ENCODE measurements at places on chromosomes 16 and 17. TPM values are rescaled to one million over a fixed set of nuclear protein-coding genes. Genes with fewer than 3 reads are reported as not detected.

DNA sequence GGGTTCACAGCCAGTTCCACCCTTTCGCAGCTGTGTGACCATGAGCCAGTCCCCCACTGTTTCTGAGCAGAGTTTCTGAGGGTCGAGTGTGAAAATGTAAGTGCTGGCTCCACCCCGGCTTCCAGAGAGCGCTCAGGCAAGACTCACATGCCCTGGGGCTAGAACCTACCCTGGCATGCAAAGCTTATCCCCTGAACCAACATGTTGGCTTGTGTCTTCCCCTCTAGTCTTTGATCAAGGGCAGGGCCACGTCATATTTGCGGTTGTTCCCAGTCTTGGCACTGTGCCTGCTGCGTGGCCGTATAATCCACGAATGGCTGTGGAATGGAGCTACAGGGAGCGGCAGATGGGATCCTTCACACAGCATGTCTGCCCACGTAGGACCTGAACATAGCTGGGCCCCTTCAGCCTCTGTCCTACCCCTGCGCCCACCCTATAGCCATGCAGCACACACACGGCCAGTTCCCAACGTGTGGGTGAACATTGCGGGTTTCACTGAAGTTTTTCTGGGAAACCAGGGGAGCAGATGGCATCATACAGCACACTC lies 84.8 kb downstream of the MRM1 start:
- no peak overlapping the region for H3K4me3 ChIP-seq
- no peaks in the 10 kb centered on the region for H3K36me3 ChIP-seq
- DNase-seq, result no peak
- H3K27ac ChIP-seq, result no peak overlapping the region
- H3K27me3 ChIP-seq, result no peaks in the 10 kb centered on the region
- no peaks in the 10 kb centered on the region for H3K4me1 ChIP-seq

GRCh38 chr17:46773221-46773605 lies 45.3 kb downstream of the WNT3 start:
- H3K4me3 ChIP-seq, result no peak overlapping the region
- no peak overlapping the region for H3K27ac ChIP-seq
- H3K4me1 ChIP-seq, result no peaks in the 10 kb centered on the region
- no peaks in the 10 kb centered on the region for H3K27me3 ChIP-seq

- no peak overlapping the region for H3K4me3 ChIP-seq
- H3K36me3 ChIP-seq, result no peaks in the 10 kb centered on the region
- peak overlapping the region; percentile 59 for H3K27ac ChIP-seq
These were observed 4.3 kb upstream of the MYL4 start for GRCh38 chr17:47204722-47205418.

DNA sequence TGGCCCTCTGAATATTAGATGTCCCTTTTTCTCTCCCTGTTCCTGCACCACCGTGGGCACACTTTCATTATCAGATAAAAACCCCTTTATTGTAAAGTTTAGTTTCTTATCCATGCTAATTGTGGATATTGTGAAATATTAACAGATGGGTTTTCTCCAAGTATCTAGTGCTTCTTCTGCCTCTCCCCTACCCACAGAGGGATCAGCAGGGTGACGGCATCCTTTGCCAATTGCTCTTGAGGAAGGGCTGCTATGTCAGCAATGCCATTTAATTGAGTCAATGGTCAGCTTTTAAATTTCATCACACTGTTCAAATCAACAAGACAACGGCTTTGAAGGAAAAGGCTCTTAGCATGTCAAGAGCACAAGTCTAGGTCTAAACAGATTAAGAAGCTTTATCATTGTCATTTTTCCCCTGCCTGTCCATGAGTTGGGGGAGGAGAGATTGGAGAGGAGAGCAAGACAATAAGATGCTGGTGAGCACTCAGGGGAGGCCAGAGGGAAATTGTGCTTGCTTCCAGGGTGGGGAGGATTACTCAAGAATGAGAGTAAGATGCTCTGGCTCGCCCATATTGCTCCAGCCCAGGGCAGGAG lies 443.0 kb upstream of the CCL2 start:
- H3K4me1 ChIP-seq, result no peaks in the 10 kb centered on the region
- DNase-seq, result no peak
- H3K36me3 ChIP-seq, result no peaks in the 10 kb centered on the region
- no peaks in the 10 kb centered on the region for H3K27me3 ChIP-seq
- no peak overlapping the region for H3K4me3 ChIP-seq
- H3K27ac ChIP-seq, result no peak overlapping the region

DNA sequence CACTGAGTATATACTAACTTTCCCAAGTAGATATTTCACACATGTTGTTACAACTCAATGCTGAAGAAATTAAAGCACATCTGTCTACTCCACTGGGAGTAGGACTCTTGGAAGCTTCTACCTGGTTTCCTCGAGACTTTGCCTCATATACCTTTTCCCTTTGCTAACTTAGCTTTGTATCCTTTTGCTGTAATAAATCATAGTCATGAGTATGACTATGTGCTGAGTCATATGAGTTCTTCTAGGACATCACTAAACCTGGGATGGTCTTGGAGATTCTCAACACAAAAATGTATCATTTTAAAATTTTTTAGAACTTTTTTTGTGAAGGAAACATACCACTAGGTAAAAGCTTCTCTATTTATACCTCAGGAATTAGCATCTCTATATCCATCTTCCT lies 39.8 kb downstream of the ABCA5 start:
- no peak for DNase-seq
- no peak overlapping the region for H3K4me3 ChIP-seq
- H3K27me3 ChIP-seq, result no peaks in the 10 kb centered on the region
- no peak overlapping the region for H3K27ac ChIP-seq
- H3K36me3 ChIP-seq, result no peaks in the 10 kb centered on the region

GRCh38 chr17:45241328-45242028 lies 19.8 kb downstream of the FMNL1 start:
- H3K36me3 ChIP-seq, result no peaks in the 10 kb centered on the region
- H3K27me3 ChIP-seq, result peaks cover 39% of the 10 kb centered on the region
- DNase-seq, result no peak
- no peak overlapping the region for H3K27ac ChIP-seq

- H3K4me3 ChIP-seq, result no peak overlapping the region
- H3K27ac ChIP-seq, result peak overlapping the region; percentile 36
- H3K36me3 ChIP-seq, result peaks cover 91% of the 10 kb centered on the region
- H3K4me1 ChIP-seq, result peaks cover 11% of the 10 kb centered on the region
These were observed 23.2 kb downstream of the DYNC1LI2 start for GRCh38 chr16:66728117-66728787.

DNA sequence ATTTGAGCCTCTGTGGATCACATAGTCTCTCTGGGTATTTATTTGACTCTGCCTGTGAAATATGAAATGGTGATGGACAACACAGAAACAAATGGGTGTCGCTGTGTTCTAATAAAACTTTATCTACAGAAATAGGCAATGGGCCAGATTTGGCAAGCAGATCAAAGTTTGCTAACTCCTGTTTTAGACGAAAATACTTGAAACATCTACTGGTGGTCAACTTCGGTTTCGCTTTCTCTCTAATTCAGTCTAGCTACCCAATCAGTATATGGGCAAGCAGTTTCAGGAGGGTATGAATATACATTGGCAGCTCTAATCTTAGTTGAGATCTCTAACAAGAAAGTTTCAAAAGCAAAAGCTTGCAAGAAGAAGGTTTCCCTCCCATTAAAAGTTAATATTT lies 60.1 kb upstream of the DYNLRB2 start:
- no peak overlapping the region for H3K27ac ChIP-seq
- DNase-seq, result no peak
- H3K27me3 ChIP-seq, result no peaks in the 10 kb centered on the region
- no peaks in the 10 kb centered on the region for H3K36me3 ChIP-seq
- no peaks in the 10 kb centered on the region for H3K4me1 ChIP-seq
- H3K4me3 ChIP-seq, result no peak overlapping the region

GRCh38 chr17:77266891-77267341 lies 126.1 kb downstream of the SEC14L1 start:
- H3K27ac ChIP-seq, result no peak overlapping the region
- no peak for DNase-seq
- H3K27me3 ChIP-seq, result no peaks in the 10 kb centered on the region
- no peaks in the 10 kb centered on the region for H3K36me3 ChIP-seq

DNA sequence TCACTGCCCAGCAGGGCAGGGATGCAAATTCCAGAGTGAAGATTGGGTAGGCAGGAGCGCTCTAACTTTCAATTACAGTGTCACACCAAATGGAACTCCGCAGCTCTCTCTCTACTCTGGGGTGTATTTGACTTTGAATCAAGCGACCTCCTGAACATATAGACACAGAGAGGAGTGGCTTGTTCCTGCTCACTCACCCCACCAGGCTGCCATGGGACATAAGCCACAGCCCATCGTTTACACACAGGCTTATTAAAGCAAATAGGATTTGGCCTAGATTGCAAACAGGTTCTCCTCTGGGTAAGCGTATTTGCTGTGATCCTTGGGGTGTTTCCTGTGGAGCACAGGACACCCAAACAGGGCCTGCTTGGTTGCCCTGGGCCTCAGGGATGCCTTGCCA lies 281.6 kb upstream of the CCL2 start:
- no peaks in the 10 kb centered on the region for H3K4me1 ChIP-seq
- H3K27me3 ChIP-seq, result no peaks in the 10 kb centered on the region
- no peak for DNase-seq
- no peaks in the 10 kb centered on the region for H3K36me3 ChIP-seq

- DNase-seq, result no peak
- no peak overlapping the region for H3K4me3 ChIP-seq
- no peaks in the 10 kb centered on the region for H3K4me1 ChIP-seq
- H3K27ac ChIP-seq, result no peak overlapping the region
- H3K36me3 ChIP-seq, result no peaks in the 10 kb centered on the region
- no peaks in the 10 kb centered on the region for H3K27me3 ChIP-seq
These were observed 68.3 kb upstream of the GCSH start for GRCh38 chr16:81164481-81164880.

DNA sequence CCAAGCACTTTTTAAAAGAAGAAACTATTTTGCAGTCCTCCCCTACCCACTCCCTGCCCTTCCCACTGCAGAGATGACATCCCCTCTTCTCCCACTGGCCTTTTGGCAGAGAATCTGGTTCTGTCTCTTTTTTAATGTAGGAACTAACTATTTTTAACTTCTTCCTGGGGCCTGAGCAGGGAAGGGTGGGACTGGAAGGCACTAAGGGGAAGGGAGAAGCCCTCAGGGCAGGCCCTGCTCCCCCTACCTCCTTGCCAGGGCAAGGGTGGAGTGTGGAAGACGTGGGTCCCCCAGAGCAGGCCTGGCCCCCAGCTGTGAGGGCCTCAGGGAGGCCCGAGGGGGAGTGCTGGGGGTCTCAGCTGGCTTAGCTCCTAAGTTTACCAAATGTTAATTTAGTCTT lies 19.5 kb downstream of the UNC13D start:
- no peak overlapping the region for H3K4me3 ChIP-seq
- DNase-seq, result no peak
- no peaks in the 10 kb centered on the region for H3K27me3 ChIP-seq

DNA sequence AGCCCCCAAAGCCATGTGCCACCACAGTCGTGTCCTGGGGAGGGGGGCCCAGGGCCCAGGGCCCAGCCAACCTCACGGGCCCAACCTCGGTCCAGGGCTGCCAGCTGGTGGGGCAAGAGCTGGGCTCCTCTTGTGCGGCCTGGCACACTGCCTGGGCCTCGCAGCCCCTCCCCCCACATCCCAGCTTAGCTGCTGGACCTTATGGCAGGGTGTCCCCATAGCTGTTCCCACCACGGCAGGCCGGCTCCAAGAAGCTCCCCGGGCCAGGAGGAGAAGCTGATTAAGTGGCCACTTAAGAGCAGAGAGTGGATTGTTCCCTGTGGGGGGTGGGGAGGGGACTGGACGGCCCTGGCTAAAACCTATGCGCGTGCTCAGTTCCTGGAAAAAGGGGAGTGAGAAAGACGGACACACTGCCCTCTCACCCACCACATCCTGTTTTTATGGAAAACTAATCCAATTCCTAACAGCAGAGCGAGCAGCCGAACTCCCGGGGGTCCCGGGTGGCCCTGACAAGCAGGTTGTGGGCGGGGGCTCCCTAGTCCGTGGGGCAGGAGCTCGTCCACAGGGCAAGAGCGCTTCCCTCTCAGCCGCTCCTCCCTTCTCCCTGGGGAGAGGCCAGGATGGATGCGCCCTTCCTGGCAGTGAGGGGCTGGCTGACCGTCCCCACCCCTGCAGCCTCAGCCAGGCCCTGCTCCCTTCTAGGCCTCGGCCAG lies 16.8 kb downstream of the PIEZO1 start:
- DNase-seq, result peak; percentile 96
- no peaks in the 10 kb centered on the region for H3K36me3 ChIP-seq
- H3K27me3 ChIP-seq, result no peaks in the 10 kb centered on the region
- H3K4me1 ChIP-seq, result peaks cover 97% of the 10 kb centered on the region
- H3K4me3 ChIP-seq, result peak overlapping the region; percentile 13

GRCh38 chr17:47703191-47703591 lies 9.2 kb downstream of the TBKBP1 start:
- no peak overlapping the region for H3K27ac ChIP-seq
- H3K4me1 ChIP-seq, result no peaks in the 10 kb centered on the region
- H3K27me3 ChIP-seq, result no peaks in the 10 kb centered on the region
- peak; percentile 55 for DNase-seq

DNA sequence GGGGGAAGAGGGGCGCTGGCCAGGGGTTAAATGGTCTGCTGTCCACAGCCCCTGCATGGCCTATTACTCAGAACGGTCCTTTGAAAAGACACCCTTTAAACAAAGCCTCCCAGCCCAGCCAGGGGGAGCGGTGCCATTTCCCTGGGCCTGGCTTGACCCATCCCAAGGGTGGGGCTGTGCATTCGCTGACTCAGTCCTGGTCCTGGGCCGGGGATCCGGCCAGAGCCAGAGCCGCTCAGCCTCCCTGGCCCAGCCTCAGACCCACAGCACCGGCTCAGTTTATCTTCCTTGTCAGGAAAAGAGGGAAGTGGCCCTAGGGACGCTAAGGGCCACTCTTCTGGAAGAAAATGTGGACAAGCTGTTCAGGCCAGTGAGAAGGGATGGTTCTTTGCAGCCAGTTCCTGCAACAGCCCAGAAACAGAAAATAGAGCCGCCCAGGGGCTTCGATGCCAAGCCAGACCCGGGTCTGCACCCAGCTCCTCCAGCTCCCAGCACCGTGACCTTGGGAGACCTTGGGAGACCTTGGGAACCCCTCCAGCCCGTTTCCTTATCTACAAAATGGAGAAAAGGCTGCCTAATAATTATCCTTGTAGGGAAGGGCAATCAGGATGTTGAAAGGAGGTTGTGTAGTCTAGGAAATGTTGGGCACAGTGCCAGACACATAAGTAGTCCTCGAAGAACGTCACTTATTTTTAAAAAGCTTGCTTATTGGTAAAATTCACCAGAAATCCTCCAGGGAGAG lies 82.5 kb downstream of the ZDHHC7 start:
- peaks cover 17% of the 10 kb centered on the region for H3K4me1 ChIP-seq
- no peak overlapping the region for H3K4me3 ChIP-seq
- H3K27me3 ChIP-seq, result no peaks in the 10 kb centered on the region
- peak overlapping the region; percentile 50 for H3K27ac ChIP-seq
- DNase-seq, result peak; percentile 94
- no peaks in the 10 kb centered on the region for H3K36me3 ChIP-seq

GRCh38 chr16:20676268-20676825 lies 21.1 kb downstream of the ACSM1 start:
- DNase-seq, result no peak
- no peaks in the 10 kb centered on the region for H3K36me3 ChIP-seq
- H3K27ac ChIP-seq, result peak overlapping the region; percentile 61

Gene CCL2
- total RNA-seq, result 36.6 TPM

Gene PTGES3L
- total RNA-seq, result 6.8 TPM

Gene WFDC1
- 82.0 TPM for total RNA-seq

Gene CMTM2
- total RNA-seq, result 0.33 TPM

Gene CLDN7
- not detected for total RNA-seq

Measured in sigmoid colon (tissue), 7 donors.